Fibroblast of skin of left quadriceps (primary cell): ENCODE measurements at places on chromosomes 11 and 22.

GRCh38 chr22:47259990-47260389, 497.5 kb downstream of the TBC1D22A start:
- no peak for DNase-seq

- DNase-seq = no peak
Observed at GRCh38 chr22:33746501-33746928, 173.8 kb downstream of the LARGE1 start.

GRCh38 chr22:39925909-39926679, 25.2 kb downstream of the GRAP2 start:
- no peak for DNase-seq

- no peak for DNase-seq
Observed at GRCh38 chr11:68036141-68036716, 2.6 kb upstream of the TCIRG1 start.

- DNase-seq = no peak
Observed at GRCh38 chr11:117126223-117126965, 17.7 kb upstream of the PAFAH1B2 start.

DNA sequence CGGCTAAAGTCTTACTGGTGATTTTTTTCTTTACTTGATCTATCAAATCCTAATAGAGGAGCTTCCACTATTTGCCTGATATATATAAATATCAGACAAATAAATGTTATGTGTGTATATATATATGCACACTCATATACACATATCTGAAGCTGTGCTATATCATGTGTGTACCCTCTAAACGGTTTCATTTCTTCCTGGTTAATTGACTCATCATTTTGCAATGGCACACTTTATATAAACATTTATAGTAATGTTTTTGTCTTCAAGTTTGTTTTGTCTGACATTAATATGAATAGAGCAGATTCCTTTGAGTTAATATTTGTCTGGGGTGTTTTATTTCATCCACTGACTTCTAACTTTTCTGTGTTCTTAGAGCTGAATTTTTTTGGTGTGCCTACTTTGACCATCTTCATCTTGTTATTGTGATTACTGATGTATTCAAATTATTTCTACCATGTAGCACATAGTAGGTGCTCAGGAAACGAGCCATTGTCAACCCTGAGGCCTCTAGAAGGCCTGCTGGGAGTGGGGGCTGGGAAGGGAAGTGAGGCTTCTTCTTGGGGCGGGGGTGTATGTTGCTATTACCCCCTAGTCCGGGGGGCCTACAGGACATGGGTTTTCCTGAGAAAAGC, 82.6 kb downstream of the LRRC32 start:
- no peak for DNase-seq

- no peak for DNase-seq
Observed at GRCh38 chr22:46079861-46080821, 70.2 kb upstream of the PPARA start.

GRCh38 chr11:125638315-125638714, 13.4 kb downstream of the CHEK1 start:
- DNase-seq = no peak
